ENCODE measurements at places on chromosomes 4 and X. TPM values are rescaled to one million over a fixed set of nuclear protein-coding genes. Genes with fewer than 3 reads are reported as not detected.

Gene NWD2
- total RNA-seq, result 0.41 TPM

Gene PCSK1N
- total RNA-seq, result 2.5 TPM

Gene GPR34
- 2.7 TPM for total RNA-seq

Gene MTNR1A
- 0.21 TPM for total RNA-seq

Gene RNF212
- 4.0 TPM for total RNA-seq

Gene MAGEE1
- total RNA-seq, result 2.7 TPM

Gene SSX4
- total RNA-seq, result not detected

Gene ANOS1
- total RNA-seq, result 26.4 TPM

Gene DMRTC1
- 0.62 TPM for total RNA-seq
